ENCODE measurements at places on chromosomes 7 and 10.

- DNase-seq, result no peak
These were observed 344.1 kb downstream of the PHF14 start for GRCh38 chr7:11317766-11318165.

- no peak for DNase-seq
These were observed 290.2 kb downstream of the GALNT17 start for GRCh38 chr7:71422104-71422503.

- peak; percentile 34 for DNase-seq
These were observed 65.8 kb downstream of the STK17A start for GRCh38 chr7:43648473-43649406.

DNA sequence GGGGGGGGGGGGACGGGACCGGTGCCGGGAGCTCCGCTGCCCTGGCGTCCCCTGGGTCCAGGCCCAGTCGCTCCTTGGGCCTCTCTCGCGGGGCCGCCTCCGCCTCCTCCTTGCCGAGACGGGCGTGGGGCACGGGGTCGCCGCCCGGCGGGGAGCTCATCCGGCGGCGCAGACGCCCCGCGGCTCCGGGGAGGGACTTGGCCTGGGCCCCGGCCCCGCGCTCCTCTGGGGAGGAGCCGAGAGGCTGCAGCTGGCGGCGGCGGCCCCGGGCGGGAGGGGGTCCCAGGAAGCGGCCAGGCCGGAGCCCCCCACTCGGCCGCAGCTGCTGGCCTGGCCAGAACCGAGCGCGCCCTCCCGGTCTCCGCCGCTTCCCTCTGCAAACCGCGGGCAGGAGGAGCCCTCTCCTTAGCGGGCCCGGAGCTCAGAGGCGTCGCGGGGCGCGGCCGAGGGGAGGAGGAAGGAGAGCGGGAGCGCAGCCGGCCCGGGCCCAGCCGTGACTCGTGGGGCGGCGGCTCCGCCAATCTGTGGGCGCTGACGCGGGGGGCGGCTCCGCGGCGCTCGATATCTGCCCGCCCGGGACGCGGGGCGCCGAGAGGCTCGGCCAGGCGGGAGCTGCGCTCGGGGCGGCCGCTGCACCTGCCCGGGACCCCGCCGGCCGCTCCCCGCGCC is at the start of gene FAM20C:
TSS of gene FAM20C (plus strand) at position 591 of the 669 bp plus-strand sequence. CDS start 629 bp downstream, outside the sequence.
- DNase-seq, result peak; percentile 5

GRCh38 chr7:25911738-25912607 is 240.0 kb upstream of the NFE2L3 start:
- no peak for DNase-seq

DNA sequence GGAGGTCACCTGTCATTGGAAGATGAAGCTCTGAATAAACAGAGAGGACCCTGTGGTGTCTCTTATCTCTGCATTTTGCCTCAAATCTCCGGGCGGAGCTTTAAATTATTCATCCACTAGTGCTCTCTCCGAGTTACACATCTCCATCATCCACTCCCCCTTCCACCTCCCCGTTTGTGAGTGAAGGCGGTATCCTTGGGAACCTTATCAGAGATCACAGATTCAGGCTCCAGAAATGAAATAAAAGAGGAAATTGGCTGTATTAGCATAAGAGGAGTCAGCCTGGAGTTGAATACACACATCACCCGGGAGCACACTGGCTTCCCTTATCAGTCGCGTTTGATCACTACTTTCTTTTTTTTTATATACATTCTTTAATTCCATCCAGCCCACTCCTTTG is 1184.8 kb downstream of the GATA3 start:
- no peak for DNase-seq

DNA sequence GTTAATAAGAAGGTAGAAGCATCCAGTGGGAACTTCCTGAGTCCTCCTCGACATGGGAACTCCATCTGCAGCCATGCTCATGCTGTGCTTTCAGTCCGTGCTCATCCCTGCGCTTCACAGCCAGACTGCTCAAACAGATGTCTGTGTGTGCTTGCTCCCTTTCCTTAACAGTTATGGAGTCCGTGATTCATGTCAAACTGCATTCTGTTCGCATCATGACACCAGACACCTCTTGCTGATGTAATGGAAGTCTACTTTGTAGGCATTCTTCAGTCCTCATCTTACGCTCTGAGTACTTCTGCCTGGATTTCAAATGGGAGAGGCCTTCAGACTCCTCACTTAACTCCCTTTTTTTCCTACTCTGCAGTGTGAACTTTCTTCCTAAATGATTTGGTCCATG is 304.9 kb downstream of the SUGCT start:
- no peak for DNase-seq

GRCh38 chr7:92955081-92955480 is 118.7 kb upstream of the CDK6 start:
- no peak for DNase-seq

GRCh38 chr7:47683485-47683898 is 101.6 kb upstream of the TNS3 start:
- no peak for DNase-seq

- no peak for DNase-seq
These were observed 74.5 kb upstream of the OIT3 start for GRCh38 chr10:72819053-72819452.

DNA sequence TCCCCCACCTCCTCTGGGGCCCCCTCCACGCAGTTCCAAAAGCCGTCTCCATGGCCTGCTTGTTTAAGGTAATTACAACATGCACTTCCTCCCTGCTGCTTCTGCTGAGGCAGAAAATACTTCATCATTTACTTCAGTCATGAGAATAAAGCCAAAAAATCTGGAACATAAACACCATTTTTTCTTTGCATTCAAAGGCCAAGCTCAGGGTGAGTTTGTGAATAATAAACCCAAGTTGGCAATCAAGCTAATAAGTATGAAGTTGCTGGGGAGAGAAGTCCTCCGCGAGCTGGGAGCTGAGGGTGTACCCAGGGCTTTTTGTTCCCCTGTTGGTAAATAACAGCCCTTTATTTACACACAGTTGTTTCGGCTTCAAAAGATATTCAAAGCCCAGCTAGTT is 70.5 kb downstream of the FAM204A start:
- no peak for DNase-seq

GRCh38 chr7:147653456-147653855 is 937.1 kb upstream of the C7orf33 start:
- no peak for DNase-seq

GRCh38 chr10:117502421-117503243 is 39.9 kb upstream of the EMX2 start:
- DNase-seq, result no peak

DNA sequence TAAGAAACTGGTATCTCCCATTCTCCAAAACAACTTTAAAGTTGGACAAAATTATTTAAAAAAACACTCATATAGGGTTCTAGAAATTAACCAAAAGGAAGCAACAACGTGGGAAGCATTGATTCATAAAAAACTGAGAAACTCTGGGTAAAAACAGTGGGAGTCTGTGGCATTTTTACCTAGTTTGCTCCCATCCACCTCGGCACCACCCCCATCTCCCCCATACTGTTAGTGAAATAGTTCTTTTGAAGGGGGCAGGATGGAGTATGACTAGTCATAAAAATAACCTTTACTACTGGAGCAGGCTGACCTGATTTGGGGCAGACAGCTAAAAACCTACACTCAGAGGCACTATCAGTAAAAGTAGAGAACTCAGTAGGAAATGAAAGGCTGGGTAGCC is 123.2 kb downstream of the AVL9 start:
- DNase-seq, result no peak

DNA sequence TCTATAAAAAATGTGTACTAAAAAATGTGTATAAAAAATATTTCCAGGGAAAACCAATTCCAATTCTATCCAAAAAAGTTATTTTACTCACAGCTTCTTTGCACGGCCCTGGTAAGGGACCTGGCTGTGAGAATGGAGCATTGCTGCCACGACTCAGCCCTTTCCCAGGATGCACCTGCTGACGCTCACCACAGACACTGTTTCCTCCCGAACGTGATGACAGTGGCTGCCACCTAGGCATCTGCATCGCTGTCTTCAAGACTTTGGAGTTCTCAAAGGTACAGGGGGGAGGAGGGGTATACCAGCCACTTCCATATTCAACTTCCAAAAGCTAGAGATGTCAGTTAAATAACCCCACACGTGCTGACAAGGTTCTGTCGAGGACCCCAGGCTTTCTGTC is 23.9 kb upstream of the PTPRN2 start:
- DNase-seq, result no peak

GRCh38 chr10:104254493-104255310 is at the start of gene GSTO1:
Gene GSTO1, plus strand, starts transcription at chr10:104254892. Its CDS starts 37 bp downstream, at chr10:104254929.
- DNase-seq, result peak; percentile 22

DNA sequence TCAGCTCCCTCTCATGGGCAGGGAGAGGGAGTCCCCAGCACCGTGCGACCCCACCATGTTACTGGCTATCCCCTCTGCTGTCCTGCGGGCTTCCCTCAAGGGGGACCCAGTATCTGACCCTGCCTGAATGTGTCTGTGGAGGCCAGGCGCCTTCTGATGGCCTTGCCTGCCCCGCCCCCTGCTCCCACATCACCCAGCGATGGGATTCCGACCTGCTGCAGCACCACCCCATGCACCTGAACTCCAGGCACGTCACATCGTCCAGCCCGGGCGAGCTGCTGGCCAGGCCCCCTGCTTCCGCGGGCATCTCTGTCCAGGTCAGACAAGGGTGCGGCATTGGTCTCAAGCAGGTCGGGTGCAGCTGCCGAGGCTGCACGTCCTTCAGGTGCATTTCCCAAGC is 19.0 kb downstream of the LRRC27 start:
- no peak for DNase-seq

DNA sequence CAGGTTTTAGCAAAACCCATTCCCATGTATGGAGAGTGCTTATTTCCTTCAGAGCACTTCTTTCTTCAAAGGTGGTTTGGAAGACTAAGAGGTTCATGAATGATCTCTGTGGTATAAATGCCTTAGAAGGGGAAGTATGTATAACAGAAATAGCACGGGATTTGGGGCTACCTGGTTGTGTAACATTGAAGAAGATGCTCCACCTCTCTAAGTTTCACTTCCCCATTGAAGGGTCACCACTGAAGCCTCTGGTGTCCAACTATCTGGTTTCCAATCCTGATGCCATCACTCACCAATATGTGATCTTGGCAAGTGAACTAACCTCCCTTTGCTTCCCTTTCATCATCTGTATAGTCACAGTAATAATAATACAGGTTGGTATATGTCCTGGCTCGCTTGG is 37.2 kb downstream of the CYCS start:
- DNase-seq, result no peak

- DNase-seq, result no peak
These were observed 14.7 kb upstream of the CPED1 start for GRCh38 chr7:120973849-120974248.

GRCh38 chr10:72567889-72568640 is 57.8 kb downstream of the MICU1 start:
- DNase-seq, result no peak

GRCh38 chr7:79176859-79177477 is 276.5 kb downstream of the MAGI2 start:
- no peak for DNase-seq

- no peak for DNase-seq
These were observed 131.1 kb downstream of the ADARB2 start for GRCh38 chr10:1605999-1606940.

- DNase-seq, result no peak
These were observed 161.6 kb downstream of the PKD1L1 start for GRCh38 chr7:47786557-47787248.

GRCh38 chr7:46197785-46198540 is 276.9 kb upstream of the IGFBP3 start:
- no peak for DNase-seq

DNA sequence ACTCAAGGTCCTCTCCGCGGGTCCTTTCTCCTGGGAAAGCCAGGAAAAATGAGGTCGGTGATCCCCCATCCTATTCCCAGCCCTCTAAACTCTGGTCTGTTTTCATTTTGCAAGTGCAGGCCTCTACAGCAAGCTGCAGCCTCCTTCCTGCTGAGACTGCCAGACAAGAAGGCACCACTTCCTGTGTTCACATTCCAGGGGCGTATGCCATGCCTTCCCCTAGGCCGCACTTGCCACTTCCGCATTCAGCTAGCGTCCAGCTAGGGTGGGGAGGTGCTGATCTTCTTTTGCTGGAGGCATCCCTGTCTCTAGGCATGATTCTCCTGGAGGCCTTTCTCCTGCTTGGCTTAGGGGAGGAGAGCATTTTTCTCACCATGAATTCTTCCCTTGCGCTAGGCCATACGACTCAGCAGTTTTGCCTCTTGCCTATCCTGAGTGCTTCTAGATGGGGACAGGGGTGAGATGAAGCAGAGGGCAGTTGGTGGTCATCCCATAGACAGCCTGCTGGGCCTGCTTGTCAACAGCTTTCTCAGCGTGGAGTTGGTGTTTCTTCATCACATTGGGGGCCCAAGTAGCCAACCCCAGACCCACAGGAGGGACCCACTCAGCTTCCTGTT is 328.9 kb downstream of the RPS24 start:
- no peak for DNase-seq

- no peak for DNase-seq
These were observed 6.3 kb downstream of the RAPGEF5 start for GRCh38 chr7:22350466-22351328.

GRCh38 chr10:110865809-110866482 is 5.8 kb upstream of the PDCD4 start:
- DNase-seq, result no peak

DNA sequence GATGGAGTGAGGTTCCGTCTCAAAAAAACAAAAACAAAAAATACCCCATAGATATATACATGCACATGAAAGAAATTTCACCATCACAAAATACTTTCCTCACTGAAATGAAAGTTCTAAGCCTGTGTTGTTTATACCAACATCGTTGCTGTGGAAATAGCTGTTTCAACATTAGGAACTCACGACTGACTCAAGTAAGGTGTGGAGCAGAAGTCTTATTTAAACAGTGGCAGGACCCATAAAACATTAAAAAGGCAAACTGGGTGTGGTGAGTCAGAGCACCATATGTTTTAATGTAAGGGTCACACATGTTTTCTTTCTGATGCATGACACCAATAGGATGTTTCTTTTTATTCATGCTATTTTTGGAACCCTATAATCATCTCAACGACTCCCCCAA is 48.3 kb downstream of the BAIAP2L1 start:
- DNase-seq, result no peak

- no peak for DNase-seq
These were observed 72.2 kb downstream of the MCU start for GRCh38 chr10:72764151-72764550.

GRCh38 chr10:117448802-117449201 is 73.6 kb upstream of the PDZD8 start:
- no peak for DNase-seq
